Karpas-422 (cell line): ENCODE measurements at places on chromosomes 1 and 21.

DNA sequence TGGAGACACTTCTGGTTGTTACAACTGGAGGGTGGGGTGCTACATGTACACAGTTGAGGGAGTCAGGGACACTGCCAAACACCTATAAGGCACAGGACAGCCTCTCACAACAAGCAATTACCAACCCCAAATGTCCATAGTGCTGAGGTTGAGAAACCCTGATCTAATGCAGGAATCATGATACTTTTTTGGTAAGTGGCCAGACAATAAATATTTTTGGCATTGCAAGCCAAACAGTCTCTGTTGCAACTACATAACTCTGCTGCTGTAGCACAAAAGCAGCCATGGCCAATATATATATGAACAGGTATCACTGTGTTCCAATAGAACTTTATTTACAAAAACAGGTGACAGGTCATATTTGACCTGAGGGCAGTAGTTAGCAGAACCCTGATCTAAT, 177.5 kb downstream of the ASTN1 start:
- no peak for DNase-seq

- DNase-seq = no peak
Measured at GRCh38 chr1:180167721-180168467, 13.2 kb downstream of the QSOX1 start.

GRCh38 chr1:107531065-107531908, 390.4 kb downstream of the NTNG1 start:
- no peak for DNase-seq

DNA sequence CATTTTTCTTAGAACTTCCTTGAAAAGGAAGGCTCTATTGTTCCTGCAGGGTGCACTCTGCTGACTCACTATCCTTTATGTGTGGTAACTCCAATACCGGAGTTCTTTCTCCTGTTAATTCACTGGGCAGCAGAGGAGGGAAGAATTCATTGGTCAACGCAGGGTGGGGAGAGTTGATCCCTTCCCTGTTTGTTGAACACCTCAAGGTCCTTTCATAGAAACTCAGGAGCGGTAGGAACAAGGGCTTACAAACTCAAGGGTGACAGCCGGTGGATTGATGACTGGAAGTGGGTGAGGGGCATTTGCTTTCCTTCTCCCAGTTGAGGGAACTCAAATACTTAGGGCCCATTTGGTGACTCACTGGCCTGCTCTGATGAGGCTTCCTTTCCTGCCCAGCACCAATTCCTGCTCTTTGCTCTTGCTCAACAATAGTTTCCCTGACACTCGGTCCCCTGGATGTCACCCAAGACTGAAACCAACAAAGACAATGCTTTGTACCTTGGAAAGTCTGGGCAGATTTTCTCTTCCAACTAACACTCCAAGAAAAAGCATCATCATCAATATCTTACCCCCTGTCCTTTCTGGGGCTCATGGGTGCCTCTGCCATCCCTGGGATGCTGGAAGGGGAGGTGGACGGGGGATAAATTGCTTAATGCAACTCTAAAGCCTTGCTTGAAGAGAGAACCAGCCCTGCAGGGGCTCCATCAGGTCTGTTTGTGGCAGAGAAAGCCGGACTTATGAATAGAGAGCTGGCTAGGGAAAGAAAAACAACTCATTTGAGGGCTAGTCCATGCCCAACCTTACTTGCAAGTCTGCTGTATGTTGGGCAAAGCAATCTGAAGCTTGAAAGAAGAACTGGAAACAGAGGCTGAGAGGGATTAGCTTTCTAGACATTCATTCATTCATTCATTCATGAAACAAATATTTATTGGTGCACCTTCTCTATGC, 9.3 kb downstream of the SLC26A9 start:
- DNase-seq = no peak

DNA sequence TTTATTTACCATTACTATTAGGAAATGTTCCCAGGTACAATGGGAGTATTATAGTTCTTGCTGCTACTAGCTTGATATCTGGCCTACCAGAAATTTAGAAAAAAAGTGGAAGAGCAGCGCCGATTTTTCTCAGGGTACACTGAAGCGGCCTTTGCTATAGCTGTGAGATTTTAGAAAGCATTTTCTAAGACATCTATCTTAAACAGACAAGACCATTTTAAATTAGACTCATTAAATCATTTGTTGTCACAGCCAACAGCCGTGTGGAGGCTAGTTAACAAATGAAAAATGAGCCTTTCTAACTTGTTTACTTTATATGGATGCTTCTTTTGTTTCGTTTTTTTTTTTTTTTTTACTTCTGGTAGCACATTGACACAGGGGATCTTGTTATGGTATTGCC, 183.2 kb upstream of the ZRANB2 start:
- no peak for DNase-seq

DNA sequence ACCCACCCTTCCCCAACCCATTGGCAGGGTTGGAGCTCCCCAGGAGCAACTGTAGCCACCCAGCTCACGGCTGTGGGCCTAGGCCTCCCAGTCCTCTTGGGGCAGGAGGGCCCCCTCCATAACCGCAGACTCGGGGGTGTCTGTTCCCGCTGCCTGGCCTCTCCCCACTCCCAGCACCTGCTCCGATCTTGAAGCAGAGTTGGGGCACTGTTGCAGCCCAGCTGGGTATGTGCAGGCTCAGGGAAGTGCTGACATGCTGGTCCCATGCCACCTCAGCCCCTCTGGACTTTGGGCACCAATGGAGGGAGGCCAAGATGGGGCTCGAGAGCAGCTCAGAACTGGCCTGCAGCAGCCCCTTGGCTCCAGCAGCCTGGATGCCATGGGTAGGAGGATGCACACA, 54.8 kb upstream of the KRTAP11-1 start:
- no peak for DNase-seq

DNA sequence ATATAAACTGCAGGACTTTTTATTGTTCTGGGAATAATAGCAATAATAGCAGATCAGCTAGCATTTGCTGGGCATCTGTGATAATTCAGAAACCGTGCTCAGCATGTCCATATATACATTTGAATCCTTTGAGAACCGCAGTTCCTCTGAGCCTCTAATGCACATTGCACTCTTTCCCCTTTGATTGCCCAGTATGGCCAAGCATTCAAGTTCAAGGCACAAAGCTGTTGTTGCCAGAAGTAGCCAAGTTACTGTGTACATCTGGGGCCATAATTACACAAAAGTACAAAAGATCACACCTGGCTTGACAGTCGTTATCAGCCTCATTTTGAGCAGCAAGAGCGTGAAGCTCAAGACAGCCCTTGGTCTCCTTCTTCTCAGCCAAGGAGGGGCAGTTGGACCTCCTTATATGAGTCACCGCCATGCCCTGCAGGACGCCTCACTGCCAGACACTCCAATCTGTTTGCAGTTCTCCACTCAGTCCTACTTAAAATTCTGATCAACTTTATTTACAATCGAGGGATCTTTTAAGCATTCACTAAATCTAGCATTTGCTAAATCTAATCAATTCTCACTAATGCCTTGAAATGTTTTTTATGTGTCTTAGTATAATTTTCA, 216.0 kb downstream of the SLC35F3 start:
- DNase-seq = no peak

DNA sequence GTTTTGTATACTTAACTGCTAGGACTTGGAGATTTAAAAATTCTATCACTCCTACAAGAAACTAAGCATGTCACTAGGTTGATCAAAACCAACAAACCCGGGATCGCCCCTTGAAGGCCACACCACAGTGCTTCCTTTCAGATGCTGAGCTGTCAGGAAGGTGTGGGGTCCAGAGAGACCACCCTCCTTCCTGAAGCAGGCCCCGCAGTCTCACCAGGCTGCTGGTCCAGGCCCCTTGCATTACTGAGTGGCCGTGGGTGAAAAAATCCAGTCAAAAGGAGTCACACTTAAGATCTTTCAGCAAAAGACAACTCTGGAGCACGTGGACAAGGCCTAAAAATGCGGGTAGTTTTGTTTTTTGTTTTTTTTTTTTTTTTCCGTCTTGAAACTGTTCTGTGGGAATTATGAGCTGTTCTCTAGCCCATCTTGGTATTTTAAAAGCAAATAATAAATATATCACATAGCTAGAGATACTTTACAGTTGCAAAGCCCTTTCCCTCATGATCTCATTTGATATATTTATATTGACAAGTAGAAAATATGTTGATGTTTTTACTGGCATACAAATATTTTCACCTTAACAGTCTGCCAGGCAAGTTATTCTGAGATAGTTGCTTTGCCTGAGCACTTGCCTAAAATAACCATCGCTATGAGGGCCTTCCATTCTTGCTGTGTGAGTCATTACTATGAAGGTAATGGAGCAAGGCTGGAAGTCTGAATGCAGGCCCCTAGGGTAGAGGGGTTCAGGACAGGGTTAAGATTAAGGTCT, 73.1 kb upstream of the EDEM3 start:
- peak; percentile 66 for DNase-seq

DNA sequence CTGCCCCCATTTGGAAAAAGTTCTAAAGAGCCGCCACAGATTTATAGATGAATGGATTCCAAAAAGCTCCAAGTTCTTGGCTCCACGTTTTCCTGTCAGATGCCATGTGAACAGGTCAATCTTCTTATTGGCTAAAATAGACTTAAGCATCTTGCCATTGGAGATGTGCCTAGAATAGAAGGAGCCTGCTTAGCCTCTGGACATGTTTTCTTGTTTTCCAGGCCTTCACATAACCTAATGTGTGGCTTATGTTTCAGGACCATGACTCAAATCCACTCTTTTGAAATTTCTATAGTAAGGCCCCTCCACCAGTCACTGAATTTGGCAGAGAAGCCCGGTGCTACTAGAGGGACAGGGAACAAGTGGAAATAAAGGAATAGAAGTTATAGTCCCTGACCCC, 31.5 kb downstream of the PHC2 start:
- DNase-seq = no peak

DNA sequence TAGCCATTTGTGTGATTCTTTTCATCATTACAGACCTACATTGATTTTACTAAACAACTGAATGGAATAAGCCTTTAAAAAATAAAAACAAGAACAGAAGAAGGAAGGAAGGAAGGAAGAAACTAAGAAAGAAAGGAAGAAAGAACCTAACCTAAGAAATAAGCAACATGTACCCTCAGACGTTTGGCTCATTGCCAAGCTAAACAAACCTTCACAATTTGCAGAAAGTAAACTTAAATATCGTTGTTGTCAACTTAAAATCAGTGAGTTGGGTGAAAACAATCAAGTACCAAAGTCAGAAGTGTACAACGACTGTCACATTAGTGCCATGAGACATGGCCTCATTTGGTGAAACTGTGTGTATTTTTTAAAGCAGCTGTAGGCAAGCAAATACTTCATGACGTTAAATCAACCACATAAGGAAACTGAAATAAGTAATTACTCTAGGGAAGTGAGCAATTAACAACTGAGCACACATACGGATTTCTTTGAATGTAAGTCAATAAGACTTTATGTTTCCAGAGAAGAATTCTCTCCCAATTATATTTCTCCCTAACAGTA, 313.1 kb upstream of the TMPRSS15 start:
- DNase-seq = no peak

- DNase-seq = no peak
Measured at GRCh38 chr1:68278221-68278620, 45.9 kb upstream of the WLS start.

GRCh38 chr1:180510882-180511281, 8.5 kb upstream of the ACBD6 start:
- DNase-seq = no peak

GRCh38 chr1:160818207-160818937, 22.4 kb downstream of the LY9 start:
- DNase-seq = no peak

DNA sequence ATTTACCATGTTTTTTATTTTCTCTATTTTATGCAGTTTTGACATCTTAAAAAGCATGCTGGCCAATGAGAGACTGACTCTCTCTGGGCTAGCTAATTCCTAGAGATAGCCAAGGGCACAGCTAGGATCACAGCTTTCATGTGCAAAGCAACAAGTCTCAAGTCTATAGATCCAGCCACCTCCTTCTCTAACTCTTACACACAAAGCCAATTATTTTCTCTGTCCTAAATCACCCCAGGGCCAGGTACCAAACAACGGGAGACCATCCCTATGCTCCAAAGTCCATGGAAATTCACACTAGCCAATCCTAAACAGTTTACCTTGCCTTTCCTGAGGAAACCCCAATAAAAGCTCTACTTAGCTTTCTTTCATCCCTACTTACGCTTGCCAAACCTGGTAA, 38.0 kb downstream of the ARHGAP29 start:
- no peak for DNase-seq

DNA sequence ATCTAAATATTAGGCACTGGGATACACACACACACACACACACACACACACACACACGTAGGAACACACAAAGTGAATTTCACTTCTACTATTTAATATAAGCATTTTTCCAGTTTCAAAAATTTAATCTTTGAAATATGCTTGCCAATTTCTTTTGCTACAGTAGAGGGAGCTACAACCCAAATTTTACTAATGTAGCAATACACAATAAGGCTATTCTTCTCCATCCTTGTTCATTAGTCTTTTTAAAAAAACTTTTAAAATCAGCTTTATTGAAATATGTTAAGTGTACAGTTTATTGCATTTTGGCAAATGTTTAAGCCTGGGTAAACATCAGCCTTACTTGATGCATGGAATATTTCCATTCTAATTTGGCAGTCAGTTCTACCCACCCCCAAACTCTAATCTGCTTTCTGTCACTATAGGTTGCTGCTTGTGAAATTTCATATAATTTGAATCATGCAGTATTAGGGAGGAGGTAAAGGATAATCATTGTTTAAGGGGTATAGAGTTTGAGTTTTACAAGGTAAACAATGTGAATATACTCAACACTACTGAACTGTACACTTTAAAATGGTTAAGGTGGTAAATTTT, 93.0 kb upstream of the TENT5C start:
- DNase-seq = peak; percentile 74

- DNase-seq = peak; percentile 46
Measured at GRCh38 chr1:160047111-160047991, 15.6 kb upstream of the PIGM start.

DNA sequence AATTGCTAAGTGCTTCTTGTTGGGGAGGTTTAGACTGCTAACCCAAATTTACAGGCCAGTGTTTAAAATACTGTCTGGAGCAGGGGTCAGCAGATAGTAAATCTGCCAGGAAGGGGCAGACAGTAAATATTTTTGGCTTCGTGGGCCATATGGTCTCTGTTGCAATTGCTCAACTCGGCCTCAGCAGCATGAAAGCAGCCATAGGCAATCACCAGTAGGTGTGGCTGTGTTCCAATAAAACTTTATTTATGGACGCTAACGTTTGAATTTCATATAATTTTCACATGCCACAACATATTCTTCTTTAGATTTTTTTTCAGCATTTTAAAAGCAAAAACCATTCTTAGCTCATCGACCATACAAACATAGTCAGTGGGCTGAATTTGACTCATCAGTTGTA, 172.7 kb downstream of the BRINP2 start:
- DNase-seq = no peak

DNA sequence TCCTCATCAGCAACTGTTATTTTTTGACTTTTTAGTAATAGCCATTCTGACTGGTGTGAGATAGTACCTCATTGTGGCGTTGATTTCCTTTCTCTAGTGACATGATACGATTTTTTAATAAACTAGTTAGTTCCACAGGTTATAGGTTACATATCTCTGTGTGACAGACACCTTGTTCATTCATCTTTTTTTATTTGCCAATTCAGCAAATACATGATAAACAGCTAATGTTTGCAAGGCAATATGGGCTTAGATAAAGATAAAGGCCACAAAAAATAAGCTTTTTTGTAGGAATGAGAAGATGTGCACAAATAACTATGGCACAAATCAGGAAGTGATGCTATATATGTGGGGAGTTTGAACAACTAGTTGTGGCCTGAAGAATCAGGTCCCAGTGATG, 366.8 kb downstream of the HLX start:
- no peak for DNase-seq
